ENCODE measurements at places on chromosomes 3 and 15. TPM values are rescaled to one million over a fixed set of nuclear protein-coding genes. Genes with fewer than 3 reads are reported as not detected.
A peak's percentile ranks its signal among the peaks of the same experiment; 100 is the strongest.

The DPPA4 gene
- not detected for total RNA-seq

DNA sequence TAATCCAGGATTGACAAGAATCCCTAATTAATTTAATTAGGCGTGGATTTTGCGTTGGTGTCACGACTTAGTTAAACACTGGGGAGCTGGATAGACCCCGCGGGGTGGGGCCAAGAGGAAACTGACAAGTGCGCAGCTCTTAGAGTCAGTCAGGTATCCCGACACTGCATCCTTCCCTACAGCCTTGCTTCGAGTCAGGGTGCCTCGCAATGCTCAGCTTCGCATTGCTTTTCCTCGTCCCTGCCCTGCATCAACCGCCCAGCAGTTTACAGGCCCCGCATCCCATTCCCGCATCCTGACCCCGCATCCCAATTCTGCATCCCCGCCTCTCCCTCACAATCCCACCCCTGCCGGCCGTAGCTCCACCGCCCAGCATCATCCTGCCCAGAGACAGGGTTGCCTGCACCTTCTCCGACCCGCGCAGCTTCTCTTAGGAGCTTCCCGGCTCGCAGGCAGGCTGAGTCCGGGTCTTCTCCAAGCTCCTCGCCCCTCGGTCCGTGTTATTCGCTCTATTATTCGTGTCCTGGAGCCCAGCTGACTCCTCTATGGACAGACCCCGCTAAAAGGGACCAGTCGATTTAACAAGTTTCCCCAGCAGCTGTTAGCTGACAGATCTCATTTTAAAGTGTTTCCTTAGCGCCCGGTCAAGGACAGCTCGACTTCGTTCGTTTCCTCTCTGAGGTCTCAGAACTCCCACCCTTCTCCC, 699 bp upstream of the SHOX2 start:
- H3K27ac ChIP-seq = no peak overlapping the region
- peaks cover 51% of the 10 kb centered on the region for H3K4me1 ChIP-seq

DNA sequence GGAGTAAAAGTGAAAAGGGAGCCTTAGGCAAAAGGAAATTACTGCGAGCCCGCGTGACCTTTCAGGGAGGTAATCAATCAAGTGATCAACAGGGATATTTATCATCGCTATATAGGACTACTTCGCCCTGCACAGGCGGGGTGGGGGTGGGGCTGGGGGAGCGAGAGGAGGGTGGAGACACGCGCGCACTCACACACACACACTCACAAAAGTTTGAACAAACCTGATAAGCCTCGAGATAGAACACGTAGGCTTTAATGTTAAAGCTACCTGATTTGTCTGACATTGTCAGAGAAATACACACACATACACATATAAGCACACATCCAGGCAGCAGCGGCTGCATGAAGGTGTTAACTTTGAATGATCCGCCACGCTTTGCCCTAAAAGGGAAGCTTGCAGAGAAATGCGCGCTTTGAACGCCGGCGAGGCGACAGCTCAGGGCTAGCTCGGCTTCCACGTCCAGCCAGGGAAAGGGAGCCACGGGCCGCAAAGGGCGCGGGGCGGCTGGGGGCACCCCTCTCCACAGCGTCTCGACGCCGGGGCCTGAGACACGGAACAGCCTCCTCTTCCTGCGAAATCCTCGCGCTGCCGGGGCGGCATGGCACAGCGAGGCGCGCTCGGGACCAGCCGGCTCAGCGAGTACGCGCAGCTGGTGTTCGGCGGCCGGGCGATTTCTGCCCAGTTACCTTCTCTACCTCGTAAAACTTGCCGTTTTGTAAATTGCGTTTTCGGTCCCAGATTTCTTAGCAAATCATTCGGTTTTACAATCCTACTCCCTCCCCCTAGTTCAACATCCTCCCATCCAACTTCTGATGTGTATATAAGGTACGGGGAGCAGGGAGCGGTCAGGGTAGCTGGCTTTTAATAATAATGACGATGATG, 4.8 kb upstream of the MECOM start:
- no peak overlapping the region for H3K4me3 ChIP-seq
- no peaks in the 10 kb centered on the region for H3K36me3 ChIP-seq
- no peak overlapping the region for H3K27ac ChIP-seq
- H3K4me1 ChIP-seq = peaks cover 20% of the 10 kb centered on the region

- no peak overlapping the region for H3K4me3 ChIP-seq
- no peaks in the 10 kb centered on the region for H3K27me3 ChIP-seq
- DNase-seq = no peak
- no peak overlapping the region for H3K27ac ChIP-seq
- no peaks in the 10 kb centered on the region for H3K4me1 ChIP-seq
Measured at GRCh38 chr15:51814606-51815005, 14.8 kb upstream of the TMOD3 start.

GRCh38 chr3:114308830-114309229, 15.0 kb downstream of the TIGIT start:
- H3K4me3 ChIP-seq = peak overlapping the region; percentile 27
- DNase-seq = peak; percentile 85
- peaks cover 67% of the 10 kb centered on the region for H3K4me1 ChIP-seq
- no peaks in the 10 kb centered on the region for H3K36me3 ChIP-seq
- peak overlapping the region; percentile 64 for H3K27ac ChIP-seq
- no peaks in the 10 kb centered on the region for H3K27me3 ChIP-seq
